ENCODE measurements at places on chromosomes 6 and 20.

GRCh38 chr20:36856691-36857635, 19.0 kb upstream of the TLDC2 start:
- DNase-seq: no peak

DNA sequence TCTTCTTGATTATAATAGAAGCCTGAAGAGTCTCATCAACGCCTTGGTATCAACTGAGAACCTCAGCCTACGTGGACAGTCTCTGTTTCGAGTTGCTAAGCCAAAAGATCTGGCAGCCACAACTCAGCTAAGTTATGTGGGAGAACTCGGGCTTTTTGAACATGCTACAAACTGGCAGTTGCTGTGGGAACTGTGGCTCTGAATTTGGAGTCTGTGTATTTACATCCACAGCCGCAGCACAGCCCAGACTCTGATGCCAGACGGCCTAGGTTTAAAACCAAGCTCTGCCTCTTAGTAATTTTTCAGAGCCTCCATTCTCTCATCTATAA, 35.8 kb downstream of the RIPOR2 start:
- no peak for DNase-seq

DNA sequence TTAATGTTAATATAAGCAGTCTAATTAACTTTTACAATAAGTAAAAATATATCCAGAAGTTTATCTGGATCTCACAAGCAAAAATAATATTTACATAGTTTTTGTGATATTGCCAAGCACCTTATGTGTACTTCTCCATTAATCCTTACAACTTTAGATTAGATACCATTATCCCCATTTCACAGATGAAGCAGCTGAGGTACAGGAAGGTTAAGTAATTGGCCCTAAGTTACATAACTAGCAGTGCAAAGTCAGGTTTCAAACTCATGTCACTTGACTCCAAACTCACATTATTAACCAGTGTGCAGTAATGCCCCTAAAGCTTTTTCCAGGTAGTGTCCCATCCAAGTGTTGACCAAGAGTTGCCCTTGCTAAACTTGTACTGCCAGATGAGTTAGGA, 248.6 kb upstream of the STXBP5 start:
- DNase-seq: no peak

GRCh38 chr6:169028343-169028742, 225.3 kb downstream of the THBS2 start:
- no peak for DNase-seq

DNA sequence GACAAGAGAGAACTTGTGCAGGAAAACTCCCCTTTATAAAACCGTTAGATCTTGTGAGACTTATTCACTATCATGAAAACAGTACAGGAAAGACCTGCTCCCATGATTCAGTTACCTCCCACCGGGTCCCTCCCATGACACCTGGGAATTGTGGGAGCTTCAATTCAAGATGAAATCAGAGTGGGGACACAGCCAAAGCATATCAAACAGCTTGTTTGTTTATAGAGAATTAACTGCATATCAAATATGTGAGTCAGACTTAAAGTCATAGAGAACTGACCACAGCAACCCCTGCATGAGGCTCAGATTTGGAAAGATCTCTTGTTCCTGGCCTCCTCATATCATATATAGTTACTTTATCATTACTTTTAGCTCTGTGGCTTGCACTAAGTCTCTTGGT, 29.1 kb upstream of the HDAC2 start:
- no peak for DNase-seq

DNA sequence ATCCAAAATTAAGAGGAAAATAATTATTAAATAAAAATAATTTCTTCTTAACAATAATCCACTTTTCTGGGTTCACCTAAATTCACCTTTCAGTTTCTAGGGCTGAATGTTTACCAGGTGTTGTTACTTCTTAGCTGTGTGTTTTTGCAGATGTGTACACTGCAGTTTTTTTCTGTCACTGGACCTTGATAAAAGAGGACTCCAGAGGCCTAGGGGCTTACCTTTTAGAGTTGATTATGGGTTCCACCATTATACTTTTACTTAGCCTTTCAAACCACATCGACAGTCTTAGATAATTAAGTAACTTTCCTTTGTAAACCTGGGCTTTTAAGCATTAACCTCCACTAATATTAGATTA, 766.5 kb downstream of the BCKDHB start:
- DNase-seq: no peak

DNA sequence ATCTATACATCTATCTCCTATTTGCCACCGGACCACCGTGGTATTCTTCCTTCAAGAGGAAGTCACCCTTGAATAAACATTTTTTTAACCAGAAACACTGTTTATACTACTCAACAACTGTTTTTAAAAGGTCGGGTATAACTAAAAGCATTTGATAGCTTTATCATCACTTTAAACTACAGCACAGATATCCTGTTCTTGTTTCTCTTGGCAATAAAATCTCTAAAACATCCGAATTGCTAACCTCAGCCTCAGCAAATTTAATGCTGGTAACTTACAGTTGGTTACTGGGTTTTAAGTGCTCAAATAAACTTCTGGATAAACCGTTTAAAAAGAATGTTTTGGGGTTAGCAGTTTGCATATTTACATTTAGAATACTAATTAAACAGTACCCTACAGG, 20.4 kb downstream of the ZUP1 start:
- no peak for DNase-seq

DNA sequence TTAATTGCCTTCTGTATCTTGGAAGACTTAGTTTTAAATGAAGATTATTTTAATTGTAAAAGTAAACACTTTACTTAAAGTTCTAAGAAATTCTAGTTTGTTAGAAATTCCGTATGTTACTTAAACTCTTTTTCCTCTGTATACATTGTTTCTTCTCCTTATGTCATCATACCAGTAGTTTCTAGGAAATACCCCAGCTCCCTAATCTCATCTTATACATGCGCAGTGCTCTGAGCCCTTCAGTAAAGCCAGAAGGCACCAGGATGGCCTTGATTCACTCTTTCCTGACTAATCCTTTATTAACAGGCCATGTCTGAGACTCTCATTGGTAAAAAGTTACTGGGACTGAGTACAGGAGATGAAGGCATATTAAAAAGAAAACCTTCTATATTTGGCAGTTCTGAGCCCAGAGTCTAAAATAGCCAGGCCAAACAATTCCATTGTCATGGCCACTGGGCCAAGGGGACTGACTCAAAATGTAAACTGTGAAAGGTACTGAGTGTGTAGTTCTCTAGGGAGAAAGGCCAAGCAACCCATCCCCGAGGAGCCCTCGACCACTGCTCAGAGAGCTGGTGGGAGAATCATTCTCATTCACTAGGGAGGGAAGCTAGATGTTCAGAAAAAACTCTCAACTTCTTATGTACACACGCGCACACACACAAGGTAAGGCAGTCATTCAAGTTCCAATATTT, 25.0 kb downstream of the SLC22A1 start:
- DNase-seq: no peak

- no peak for DNase-seq
Measured at GRCh38 chr20:53672484-53673129, 79.0 kb upstream of the ZNF217 start.

GRCh38 chr6:145309842-145310535, 425.3 kb downstream of the EPM2A start:
- DNase-seq: no peak

DNA sequence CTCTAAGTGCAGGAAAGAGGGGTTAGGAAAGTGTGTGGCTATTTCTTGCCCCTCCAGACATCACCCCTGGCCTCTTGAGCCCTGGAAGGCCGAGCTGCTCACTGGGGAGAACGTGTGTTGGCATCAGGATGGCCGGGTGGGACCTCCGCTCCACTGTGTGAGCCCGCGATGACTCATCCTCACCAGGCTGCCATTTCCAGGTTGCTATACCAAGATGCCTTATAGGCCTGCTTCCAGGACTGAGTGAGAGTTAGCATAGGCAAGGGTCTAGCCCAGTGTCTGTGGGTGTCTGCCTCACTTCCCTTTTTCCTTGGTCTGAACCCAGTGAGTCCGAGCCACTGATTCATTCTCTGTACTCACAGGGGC, 105.0 kb downstream of the MRPL14 start:
- DNase-seq: no peak

- DNase-seq: no peak
Measured at GRCh38 chr6:48057601-48058000, 53.4 kb downstream of the PTCHD4 start.

DNA sequence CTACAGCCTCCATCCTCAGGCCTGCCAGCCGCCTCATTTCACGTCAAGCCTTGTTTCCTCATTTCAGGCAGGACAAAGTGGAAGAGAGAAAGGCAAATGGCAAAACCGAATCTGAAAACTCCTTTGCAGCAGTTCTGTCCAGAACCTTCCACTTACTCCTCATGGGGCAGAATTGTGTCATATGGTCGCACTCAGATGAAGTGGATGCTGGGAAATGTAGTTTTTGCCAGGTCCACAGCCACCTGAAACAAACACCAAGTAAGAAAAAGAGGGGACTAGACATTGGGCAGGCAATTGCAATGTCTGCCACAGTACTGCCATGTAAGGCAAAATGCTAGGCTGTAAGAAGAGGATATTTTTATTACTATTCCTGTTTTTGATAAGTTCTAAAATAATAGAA, 44.9 kb downstream of the ISM1 start:
- no peak for DNase-seq

DNA sequence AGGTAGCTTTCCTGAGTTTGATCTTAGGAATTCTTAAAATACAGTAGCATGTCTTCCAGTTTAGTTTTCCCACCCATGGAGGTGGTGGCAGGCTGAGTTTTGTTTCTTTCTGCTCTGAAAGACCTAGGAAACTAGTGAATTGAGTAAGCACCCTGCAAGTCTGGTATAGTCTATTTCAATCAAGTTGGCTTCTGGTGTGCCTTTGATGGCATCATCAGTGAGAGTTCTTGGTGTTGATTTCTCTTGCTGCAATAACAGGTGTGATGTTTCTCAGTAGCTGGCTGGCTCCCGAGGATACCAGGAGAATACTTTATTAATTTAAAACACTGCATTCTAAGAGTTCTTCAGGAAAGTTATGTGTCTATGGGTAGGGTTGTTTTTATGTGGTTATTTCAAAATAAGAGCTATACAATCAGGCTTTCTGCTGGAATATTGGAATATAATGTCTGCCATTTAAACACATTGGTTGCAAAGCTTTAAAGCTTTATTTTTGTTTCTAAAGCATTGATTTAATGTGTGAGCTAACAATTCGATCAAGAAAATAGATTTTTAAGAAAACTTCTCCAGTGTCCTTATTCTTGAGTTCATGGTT, 19.0 kb downstream of the VAPB start:
- no peak for DNase-seq

- no peak for DNase-seq
Measured at GRCh38 chr6:165106261-165106660, 203.1 kb downstream of the C6orf118 start.

DNA sequence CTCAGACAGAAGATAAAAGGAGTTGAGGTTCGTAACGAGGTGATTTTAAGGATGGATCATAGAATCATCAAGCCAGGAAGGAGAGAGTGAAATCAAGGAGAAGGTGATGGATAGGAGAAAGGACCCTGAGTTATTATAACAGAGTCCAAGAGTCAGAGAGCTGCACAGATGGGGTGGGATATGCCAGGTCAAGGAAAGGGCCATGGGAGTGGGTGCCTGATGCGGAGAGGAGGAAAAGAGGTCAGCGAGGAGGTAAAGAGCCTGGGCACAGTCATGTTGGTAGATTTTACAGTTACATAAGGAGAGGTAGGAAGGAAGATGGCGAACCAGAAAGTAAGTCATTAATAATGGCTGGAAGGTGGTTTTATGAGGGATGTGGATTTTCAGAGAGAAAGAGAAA, 114.9 kb downstream of the LAMA2 start:
- no peak for DNase-seq

GRCh38 chr6:147156799-147157382, 47.3 kb upstream of the STXBP5 start:
- no peak for DNase-seq

- DNase-seq: no peak
Measured at GRCh38 chr6:5484692-5485091, 223.4 kb downstream of the FARS2 start.

DNA sequence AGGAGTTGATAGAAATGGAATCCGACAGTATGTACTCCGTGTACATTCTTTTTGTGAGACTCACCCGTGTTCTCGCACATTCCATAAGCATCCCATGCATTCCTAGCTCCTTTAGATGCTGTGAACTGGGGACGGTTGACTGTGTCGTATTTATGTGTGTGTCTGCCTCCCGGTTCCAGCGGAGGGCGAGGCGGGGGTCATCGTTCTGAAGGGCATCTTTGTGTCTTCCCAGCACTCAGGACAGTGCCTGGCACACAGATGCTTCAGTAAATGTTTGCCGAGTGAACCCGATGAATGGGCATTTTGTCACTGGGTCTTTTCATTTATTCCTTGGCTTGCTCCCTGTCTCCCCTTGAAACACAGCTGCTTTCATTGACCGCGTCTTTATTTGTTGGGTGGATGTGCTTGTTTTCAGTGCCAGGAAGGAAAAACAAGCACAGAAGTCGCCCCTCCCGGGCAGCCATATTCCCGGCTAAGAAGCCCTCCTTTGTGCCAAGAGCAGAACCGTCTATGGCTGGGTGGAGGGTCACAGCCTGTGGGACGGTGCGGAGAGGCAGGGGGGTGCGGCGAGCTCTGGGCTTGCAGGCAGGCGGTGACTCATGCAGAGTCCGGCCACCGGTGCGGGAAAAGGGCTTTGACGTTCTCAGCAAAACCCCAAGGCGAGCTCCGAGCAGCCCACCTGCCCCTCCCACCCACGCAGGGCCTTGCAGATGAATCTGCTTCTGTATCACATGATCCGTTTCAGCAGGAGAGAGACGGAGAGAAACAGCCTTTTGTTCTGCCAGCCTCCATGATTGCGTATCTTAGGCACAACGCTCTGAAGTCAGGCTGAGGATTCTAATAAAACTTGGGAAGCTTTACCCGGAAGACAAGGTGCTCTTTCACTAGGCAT, 11.2 kb upstream of the PSMG4 start:
- DNase-seq: no peak

DNA sequence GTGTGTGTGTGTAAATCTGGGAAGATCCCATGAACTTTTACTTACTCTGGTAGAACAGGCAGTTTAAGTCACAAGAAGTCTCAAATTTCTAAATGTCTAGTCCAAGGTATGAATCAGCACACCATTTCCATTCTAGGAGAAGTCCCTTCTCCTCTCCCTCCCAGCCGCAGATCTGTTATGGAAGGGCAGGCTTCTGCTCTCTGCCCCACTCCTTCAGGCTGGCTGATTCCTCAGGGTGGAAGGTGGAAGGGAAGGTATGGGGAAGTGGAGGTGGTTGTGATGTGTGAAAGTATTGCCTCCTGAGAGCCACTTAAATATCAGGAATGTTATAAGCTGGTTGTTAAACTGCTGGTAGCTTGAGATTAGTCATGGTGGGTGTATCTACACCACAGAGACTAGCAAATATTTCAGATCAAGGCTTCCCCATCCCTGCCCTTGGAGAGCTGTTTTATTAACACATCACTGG, 44.5 kb upstream of the LAMA4 start:
- no peak for DNase-seq

GRCh38 chr20:58342104-58342945, 32.8 kb downstream of the RAB22A start:
- no peak for DNase-seq

GRCh38 chr6:79065232-79065631, 12.8 kb downstream of the PHIP start:
- DNase-seq: no peak

- DNase-seq: no peak
Measured at GRCh38 chr6:13971303-13971702, 46.6 kb downstream of the RNF182 start.

GRCh38 chr20:38252292-38253288, 7.9 kb downstream of the KIAA1755 start:
- no peak for DNase-seq

- no peak for DNase-seq
Measured at GRCh38 chr6:21341910-21342309, 251.6 kb upstream of the SOX4 start.

- DNase-seq: no peak
Measured at GRCh38 chr6:20367743-20368485, 33.8 kb upstream of the E2F3 start.

- DNase-seq: no peak
Measured at GRCh38 chr6:2449572-2449940, 204.2 kb upstream of the GMDS start.

All from stimulated activated CD8-positive, alpha-beta memory T cell treated with anti-CD3 and anti-CD28 coated beads, Interleukin-7, amount 100 ng/mL, for 24 hours (primary cell).